Stimulated activated CD4-positive, alpha-beta T cell treated with anti-CD3 and anti-CD28 coated beads, TNF-alpha, amount 100 ng/mL, for 48 hours (primary cell): ENCODE measurements at places on chromosomes 1 and 21.

DNA sequence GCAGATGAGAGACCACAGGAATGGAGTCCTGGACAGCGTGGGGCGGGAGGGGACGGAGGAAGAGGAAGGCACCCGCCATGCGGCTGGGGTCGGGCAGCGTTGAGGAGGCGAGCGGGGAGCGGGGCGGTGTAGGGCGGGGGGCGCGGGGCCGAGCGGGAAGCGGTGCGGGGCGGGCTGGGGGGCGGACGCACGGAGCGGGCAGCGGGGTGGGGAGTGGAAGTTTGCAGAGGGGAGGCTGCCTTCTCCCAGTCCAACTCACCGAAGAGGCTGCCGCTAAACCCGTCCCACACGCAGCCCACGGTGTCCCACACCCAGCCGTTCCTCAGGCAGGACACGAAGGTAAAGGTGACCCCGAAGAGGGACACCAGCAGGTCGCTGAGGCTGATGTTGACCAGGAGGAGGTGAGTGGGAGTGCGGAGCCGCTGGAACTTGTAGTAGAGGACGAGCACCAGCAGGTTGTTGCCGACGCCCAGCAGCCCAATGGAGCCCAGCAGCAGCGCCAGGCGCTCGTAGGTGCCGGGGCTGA lies 483 bp downstream of the CHML start:
- DNase-seq: no peak

- no peak for DNase-seq
Observed at GRCh38 chr1:9689971-9690381, 38.4 kb downstream of the PIK3CD start.

DNA sequence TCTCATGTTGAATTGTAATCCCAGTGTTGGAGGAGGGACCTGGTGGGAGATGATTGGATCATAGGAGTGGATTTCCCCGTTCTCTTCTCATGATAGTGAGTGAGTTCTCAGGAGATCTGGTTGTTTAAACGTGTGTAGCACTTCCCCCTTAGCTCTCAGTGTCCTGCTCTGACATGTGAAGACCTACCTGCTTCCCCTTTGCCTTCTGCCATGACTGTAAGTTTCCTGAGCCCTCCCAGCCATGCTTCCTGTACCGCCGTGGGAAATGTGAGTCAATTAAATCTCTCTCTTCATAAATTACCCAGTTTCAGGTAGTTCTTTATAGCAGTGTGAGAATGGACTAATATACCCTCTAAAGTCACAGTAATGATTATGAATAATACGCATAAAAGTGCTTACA lies 248.4 kb upstream of the LRRC7 start:
- DNase-seq: no peak

DNA sequence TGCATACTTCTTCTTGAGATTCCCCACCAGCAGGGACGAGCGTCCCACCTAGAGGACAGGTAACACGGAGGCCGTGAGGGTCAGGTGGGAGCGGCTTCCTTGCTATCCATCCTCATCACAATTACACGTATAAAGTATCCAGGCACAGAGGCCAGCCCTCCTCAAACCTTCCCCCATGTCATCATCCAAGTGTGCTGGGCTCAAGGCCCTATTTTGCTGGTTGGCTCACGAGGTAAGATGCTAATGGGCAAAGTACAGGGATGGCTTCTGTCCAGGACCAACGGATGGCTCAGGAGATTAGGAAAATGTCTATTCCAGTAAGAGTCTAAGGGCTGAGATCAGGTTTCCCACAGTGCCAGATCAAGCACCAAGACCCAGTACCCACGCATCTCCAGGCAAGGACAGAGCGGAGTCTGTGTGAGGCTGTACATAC lies 11.5 kb upstream of the A3GALT2 start:
- no peak for DNase-seq

DNA sequence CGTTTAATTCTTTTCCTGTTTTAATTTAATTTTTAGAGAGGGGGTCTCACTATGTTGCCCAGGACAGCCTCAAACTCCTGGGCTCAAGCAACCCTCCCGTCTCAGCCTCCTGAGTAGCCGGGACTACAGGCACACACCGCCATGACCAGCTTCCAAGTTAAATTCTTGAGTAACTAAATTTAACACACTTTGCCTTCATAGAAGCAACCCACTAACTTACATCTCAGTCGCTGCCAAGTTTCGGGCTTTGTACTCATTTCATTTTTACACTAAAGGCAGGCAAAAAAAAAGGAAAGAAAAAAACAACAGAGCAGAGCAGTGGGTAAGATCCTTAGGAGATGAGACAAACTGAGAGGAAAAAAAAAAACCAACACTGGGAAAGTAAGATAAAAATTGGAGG lies 3.5 kb downstream of the TIAM1 start:
- DNase-seq: no peak

DNA sequence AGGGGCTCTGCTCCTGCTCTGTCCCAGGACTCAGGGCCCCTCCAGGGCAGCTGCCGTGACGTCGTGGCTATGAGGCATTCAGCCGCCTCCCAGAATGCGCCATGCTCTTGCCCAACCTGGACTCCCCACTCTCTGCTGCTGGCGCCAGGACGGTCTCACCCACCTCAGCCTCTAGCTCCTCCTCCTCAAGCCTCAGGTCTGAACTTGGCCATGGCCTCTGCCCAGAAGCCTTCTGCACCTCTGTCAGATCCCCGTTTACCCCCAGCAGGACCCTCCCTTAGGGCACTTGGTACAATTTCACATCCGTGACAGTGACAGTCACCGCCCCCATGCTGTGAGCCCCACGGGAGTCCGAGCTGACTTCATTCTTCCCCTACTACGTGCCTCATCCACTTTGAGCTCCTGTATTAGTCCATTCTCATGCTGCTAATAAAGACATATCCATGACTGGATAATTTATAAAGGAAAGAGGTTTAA lies 4.9 kb downstream of the CSTB start:
- no peak for DNase-seq

DNA sequence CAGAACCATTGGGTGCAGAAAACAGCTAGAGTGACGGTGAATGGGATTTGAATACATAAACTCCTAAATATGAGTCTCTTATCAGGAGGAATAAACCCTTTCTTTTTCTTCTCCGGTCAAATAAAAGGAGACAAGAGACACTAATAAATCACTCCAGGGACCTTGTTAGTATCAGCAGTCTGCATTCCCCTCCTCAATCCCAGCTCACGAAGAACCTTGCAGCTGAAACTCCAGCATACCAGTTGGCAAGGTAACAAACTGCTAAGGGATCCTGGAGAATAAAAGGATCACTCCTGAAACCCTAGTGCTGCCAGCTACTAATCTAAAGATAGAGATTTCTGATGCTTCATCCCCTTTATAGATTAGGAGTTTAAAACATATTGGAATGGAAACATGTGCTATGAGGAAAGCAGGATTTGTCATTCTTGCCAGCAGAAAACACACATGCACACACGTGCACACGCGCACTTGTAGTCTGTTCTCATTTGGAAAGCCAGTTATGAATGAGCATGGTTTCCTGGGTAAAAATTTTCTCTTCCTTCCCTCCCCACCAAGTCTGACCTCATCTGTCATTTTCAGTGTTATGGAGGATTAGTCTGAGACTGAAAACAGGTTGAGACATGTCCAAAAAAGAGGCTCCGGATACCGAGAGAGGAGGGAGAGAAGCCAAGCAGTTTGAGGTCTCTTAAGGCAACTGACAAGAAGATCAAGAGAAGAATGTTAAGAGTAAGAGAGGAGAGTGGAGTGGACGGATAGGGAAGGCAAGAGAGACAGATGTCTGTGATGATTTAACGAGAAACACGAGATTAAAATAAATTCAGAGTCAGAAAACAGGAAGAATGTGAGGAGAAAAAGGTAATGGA lies 10.9 kb downstream of the IER5 start:
- no peak for DNase-seq

DNA sequence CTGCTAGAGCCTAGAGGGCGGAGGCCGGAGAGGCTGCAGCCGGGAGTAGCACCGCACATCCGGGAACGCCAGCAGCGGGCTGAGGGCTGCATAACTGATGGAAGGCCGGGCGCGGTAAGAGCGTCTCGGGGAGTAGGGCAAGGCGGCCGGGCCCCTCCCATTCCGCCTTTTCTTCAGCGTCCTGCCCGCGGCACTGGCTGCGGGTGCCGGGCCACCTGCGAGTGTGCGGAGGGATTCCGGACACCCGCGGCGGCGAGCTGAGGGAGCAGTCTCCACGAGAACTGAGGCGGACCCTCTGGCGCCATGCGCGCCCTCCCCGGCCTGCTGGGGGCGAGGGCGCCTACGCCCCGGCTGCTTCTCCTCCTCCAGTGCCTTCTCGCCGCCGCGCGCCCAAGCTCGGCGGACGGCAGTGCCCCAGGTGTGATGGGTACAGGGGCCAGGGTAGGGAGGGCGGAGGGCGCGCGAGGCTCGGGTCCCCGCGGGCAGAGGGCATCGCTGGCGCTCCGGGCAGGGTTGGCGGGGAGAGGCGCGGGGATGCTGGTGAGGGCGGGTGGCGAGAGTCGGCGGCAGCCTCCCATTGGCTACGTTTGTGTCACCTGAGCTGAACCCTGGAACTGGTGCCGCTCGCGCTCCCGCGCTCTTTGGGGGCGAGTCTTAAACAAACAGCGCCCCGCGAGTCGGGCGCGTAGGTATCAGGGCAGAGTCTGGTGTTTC lies 334.4 kb downstream of the SRGAP2C start:
- DNase-seq: peak; percentile 80

GRCh38 chr1:20936621-20937020 lies 149.5 kb upstream of the HP1BP3 start:
- no peak for DNase-seq

- no peak for DNase-seq
Observed at GRCh38 chr1:9312168-9312720, 19.6 kb downstream of the SPSB1 start.

DNA sequence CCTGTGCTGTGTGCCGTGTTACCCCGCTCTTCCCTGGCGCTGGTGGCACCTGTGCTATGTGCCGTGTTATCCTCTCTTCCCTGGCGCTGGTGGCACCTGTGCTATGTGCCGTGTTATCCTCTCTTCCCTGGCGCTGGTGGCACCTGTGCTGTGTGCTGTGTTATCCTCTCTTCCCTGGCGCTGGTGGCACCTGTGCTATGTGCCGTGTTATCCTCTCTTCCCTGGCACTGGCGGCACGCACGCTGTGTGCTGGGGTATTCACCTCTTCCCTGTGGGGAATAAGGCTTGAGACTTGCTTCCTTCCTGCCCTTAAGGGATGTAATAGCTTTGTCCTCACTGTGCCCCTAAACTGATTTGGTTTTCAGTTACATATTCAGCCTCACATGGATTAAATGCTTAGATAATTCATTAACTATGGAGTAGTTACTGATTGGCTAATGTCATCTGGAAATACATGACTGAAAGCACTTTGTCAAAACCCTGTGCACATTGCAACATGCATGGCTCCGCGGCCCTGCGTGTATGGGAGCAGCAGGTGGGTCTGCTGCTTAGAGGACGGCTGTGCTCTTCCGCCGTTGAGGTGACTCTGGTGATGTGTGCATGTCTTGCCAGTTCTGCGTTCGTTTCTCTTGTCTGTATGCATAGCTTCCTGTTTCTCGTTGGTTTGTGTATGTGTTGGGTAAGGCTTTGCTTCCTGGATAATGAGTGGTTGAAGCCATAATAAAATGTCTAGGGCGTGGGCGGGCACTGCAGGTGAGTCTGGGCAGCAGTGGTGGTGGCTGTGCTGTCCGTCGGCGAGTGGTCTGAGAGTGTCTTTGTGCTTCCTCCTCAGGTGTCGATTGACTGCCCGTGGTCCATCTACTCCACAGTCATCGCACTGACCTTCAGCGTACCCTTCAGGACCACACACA lies 17.9 kb upstream of the PWP2 start:
- DNase-seq: no peak

- DNase-seq: no peak
Observed at GRCh38 chr1:173423291-173423690, 53.8 kb upstream of the PRDX6 start.

- DNase-seq: no peak
Observed at GRCh38 chr21:25809013-25809412, 74.2 kb downstream of the GABPA start.

- no peak for DNase-seq
Observed at GRCh38 chr1:20390589-20391331, 95.2 kb downstream of the CAMK2N1 start.

- DNase-seq: no peak
Observed at GRCh38 chr1:119374208-119374874, 5.8 kb downstream of the HAO2 start.

DNA sequence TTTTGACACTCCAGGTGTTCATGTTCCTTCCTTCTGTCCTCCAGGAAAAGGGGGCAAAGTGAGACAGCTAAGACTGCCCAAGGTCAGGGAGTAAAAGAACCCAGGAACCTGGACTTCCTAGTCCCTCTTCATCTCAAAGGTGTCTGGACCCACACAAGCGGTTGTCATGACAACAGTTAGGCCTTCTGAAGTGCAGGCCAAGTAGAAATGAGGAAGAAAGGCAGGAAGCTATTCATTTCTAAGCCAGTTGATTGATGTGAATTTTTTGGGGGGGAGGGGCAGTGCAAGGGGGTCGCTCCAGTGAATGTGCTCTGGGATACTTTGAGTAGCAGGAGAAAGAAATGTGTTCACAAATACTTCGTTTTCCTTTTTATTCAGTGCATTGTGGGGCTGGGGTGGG lies 114.3 kb downstream of the NAV1 start:
- DNase-seq: no peak

DNA sequence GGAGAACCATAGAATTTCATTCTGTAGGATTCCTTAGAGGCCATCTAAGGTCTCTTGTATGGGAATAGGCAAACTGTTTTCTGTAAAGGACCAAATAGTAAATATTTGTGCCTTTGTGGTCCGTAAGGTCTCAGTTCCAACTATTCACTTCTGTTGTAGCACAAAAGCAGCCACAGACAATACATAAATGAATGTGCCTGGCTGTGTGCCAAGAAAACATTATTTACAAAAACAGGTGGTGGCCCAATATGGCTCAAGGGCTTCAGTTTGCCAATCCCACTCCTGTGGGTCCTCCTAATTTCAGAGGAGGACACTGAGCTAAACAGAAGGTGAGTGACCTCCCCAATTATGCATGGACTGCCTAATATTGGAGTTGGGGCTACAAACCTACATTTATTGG lies 67.6 kb upstream of the EDEM3 start:
- no peak for DNase-seq

DNA sequence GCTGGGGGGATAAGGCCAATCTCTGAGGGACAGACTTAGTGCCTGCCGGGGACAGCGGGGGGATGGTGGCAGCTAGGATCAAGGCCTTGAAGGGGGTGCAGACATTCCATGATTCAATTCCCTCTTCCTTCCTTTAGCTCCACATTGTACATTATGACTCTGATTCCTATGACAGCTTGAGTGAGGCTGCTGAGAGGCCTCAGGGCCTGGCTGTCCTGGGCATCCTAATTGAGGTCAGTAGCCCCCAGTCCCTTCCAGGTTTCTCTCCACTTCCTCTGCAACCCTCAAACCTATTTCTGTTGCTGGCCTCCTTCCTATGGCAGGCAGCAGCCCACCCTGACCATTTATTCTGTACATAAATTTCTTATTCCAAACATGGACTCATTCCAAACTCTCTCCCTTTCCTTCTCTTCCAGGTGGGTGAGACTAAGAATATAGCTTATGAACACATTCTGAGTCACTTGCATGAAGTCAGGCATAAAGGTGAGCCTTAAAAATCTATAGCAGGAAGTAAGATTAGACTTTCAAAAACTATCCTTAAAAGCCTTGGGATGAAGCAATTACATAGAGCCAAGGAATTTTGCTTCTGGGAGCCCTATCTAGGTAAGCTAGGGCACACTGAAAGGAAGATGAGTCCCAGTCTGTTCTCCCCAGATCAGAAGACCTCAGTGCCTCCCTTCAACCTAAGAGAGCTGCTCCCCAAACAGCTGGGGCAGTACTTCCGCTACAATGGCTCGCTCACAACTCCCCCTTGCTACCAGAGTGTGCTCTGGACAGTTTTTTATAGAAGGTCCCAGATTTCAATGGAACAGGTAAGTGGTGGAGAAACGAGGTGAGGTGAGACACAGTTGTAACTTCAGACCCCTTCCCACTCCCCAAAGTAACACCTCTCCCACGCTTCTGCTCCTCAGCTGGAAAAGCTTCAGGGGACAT lies 5.1 kb downstream of the CA14 start:
- DNase-seq: no peak

- DNase-seq: no peak
Observed at GRCh38 chr1:183780757-183781156, 24.2 kb upstream of the RGL1 start.
